ENCODE measurements at places on chromosomes 12 and 14.
A peak's percentile ranks its signal among the peaks of the same experiment; 100 is the strongest.

DNA sequence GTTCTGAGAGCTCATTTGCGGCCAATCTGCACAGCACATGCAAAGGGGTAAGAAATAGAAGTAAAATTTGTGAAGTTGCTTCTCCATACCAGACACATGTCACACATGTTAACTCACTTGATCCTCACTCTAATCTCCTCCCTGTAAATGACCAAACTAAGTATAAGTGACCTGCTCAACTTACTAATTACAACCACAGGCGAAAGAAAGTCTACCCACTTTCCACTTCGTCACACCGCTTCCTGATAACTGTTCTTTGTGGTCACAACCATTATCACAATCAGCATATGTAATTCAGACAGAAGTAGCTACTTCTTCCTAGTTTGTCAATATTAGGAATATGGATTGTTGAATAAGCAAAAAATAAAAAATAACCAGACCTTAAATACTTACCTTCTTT lies 293.7 kb upstream of the CLEC14A start:
- DNase-seq, result no peak

- no peak for DNase-seq
These were observed 60.3 kb downstream of the NUAK1 start for GRCh38 chr12:106078358-106079010.

DNA sequence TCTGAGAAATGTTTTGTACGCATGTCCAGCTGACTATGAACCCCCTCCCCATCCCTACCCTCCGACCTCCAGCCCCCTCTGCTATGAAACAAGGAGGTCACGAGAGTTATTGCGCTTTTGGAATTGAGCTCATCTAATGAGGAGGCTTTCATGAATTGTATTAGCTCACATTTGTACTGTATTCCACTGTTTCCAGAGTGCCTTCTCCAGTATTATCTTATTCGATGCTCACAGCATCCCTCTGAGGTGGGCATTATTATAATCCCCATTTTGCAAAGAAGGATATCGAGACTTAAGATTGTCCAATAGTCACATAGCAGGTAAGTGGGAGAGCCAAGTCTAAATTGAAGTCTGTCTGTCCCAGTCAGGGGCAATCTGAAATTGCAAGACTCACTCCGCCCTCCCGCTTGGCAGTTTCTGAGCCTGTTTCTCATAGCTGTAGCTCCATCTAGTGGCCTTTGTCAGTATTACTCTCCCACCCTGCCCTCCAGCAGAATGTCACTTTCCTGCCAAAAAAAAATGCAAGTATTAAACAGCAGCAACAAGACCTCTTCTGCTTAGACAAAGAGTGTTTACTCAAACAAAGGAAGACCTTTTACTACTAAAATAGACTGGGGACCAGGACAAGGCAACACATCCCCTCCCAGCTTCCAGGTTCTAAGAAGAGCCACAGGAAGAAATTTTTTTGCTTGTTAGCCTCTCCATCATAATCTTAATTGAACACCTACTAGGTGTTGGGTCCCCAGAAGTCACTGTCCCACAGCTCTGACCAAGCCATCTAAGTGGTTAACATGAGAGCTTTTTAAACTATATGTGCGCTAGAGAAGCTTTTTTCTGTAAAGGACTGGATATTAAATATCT lies 48.6 kb upstream of the TMEM233 start:
- peak; percentile 16 for DNase-seq

GRCh38 chr12:85644508-85644907 lies 191.7 kb downstream of the RASSF9 start:
- DNase-seq, result no peak

- DNase-seq, result no peak
These were observed 212.3 kb upstream of the NUDT4 start for GRCh38 chr12:93165384-93165932.

- no peak for DNase-seq
These were observed 98.0 kb downstream of the SAMD4A start for GRCh38 chr14:54664961-54665360.

DNA sequence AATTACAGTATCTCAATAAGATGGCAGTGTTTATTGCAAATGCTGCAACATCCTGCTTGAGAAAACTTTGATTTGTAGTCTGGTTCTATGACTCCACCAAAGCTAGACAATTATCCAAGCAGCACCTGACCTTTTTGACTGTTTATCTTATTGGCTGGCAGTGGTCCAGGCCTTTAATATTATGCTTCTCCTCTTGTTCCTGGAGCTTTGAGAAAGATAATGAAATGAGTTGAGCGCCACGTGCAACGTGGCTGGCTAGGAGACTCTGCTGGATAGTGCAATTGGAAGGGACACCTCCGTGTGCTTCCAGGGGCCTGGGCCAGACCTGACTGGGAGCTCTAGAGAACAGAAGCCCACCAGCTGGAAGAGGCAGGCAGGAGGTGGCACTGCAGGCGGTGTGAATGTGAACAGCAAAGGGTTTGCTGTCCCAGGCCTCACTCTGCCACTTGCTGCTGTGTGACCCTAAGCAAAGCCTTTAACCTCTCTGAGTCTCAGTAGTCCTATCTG lies 349.3 kb downstream of the CACNA1C start:
- no peak for DNase-seq

GRCh38 chr12:26496170-26496569 lies 300.8 kb downstream of the SSPN start:
- DNase-seq, result no peak

- DNase-seq, result no peak
These were observed 56.1 kb downstream of the TMEM117 start for GRCh38 chr12:43891856-43892574.

DNA sequence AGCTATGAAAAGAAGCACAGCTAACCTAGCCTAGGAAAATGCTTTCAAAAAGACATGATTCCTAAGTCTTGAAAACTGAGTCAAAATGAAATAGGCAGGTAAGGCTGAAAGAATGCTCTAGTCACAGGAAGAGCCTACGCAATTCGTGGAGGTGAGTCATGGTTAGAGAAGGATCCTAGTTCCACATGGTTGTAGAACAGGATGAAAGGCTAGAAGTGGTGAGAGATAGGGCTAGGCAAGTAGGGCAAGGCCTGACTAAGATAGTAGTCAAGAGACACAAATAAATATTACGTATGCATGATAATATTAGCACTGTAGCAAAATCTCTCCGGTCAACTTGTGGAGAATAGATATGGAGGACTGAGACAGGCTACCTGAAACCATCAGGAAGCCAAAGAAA lies 47.2 kb downstream of the PLCZ1 start:
- no peak for DNase-seq

- DNase-seq, result no peak
These were observed 60.5 kb downstream of the WASHC4 start for GRCh38 chr12:105168006-105168405.

DNA sequence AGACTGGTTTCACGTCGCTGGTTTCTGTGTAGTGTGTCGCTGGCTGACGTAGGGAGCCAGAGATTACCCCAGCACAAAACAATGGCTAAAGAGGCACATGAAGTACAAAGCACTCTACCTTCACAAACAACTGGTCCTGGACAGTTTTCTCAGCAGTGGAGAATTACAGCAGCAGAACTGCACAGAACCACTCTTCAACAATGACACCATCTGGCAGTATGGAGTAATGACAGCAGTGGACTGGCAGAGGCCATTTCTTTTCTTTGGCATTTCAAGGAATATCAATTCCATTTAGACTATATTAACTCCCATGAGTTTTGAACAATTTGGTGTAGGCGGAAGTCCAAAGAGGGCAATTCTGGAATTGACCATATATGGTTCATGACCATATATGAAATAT lies 1074.1 kb downstream of the AACS start:
- no peak for DNase-seq

DNA sequence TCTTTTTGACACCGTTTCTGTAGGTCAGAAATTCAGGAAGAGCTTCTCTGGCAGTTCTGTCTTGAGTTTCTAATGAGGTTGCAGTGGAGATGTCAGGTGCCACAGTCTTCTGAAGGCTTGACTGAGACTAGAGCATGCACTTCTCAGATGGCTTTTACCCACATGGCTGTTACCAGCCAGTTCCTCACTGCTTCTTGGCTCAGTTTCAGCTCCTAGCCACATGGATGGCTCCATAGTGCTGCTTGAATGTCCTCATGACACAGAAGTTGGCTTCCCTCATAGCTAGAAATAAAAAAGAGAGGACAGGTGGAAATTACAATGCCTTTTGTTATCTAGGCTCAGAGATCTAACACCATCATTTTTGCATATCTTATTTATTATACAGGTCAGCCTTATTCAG lies 38.1 kb upstream of the SLC2A13 start:
- DNase-seq, result no peak

DNA sequence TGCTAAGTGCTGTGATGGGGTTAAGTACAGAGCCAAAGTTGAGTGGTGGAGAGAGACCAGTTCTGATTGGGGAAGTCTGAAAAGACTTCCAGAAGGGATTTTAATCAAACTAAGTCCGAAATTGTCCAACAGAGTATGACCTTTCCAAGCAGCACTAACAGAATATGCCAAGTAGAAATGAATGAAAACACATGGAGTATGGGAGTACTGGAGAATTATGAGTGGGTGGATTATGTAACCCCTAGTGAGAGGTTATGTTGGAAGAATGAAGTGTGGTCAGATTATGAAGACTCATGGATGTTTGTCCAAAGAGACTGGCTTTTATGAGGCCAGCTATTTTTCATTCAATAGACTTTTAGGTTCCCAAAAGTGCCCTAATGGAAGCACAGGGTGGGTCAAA lies 94.0 kb upstream of the PLEKHA5 start:
- DNase-seq, result no peak

- no peak for DNase-seq
These were observed 400 bp downstream of the LRP1 start for GRCh38 chr12:57128519-57129247.

- no peak for DNase-seq
These were observed 20.9 kb upstream of the SCFD1 start for GRCh38 chr14:30600922-30601918.

GRCh38 chr14:95339301-95339865 lies 19.7 kb upstream of the CLMN start:
- DNase-seq, result no peak

- DNase-seq, result no peak
These were observed 6.4 kb upstream of the ACTR10 start for GRCh38 chr14:58193542-58193941.

GRCh38 chr12:119432949-119433348 lies 98.4 kb downstream of the CCDC60 start:
- DNase-seq, result no peak

GRCh38 chr14:78530078-78530477 lies 359.9 kb downstream of the NRXN3 start:
- DNase-seq, result no peak

DNA sequence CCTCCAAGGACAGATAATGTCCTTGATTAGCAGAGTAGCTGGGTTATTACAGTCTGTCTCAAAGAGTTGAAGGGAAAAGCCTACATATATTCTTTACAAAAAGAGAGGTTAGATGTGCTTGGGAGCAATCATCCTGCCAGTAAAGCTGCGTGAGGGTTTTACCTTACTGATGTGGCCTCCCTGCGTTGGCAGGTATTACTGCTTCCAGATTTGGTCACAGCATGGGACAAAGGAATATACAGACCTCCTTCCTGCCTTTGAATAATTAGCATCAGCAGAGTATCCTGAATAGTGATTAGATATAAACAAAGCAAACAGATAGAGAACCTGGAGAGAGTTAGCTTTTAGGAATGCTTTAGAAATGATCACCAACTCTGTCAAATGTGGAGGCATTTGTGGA lies 69.6 kb downstream of the TMTC2 start:
- DNase-seq, result no peak

GRCh38 chr14:81561084-81561775 lies 27.6 kb upstream of the SEL1L start:
- no peak for DNase-seq

- DNase-seq, result no peak
These were observed 4.8 kb downstream of the DGKA start for GRCh38 chr12:55935738-55936151.

- no peak for DNase-seq
These were observed 55.5 kb downstream of the CHGA start for GRCh38 chr14:92978229-92979021.

GRCh38 chr12:65651060-65651459 lies 173.2 kb upstream of the HMGA2 start:
- DNase-seq, result no peak

DNA sequence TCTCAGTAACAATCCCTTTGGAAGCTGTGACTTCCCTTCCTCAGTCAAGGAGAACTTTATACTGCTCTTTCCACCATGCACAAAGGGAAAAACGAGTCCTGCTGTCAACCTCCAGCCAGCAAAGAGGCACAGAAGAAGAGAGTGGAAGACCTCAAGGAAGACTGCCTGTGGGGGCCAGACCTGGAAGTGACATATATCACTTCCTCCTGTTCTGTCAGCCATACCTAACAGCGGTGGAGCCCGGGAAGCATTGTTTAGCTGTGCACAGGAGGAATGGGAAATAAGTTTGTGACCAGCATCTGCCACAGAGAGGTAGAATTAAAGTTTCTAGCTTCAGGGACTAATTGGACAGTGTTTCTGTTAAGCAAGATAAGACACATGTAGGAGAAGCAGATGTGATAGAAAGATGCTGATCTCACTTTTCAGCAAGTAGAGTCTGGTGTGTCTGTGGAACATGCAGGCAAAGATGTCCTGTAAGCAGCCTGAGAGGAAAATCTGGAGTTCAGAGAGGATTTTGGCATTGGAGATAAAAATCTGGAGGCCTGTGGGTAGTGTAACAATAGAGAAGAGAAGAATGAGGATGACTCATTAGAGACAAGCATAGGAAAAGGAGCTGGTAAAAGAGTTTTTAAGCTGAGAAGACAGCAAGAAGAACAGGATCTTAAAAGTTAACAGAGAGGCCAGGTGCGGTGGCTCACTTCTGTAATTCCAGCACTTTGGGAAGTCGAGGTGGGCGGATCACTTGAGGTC lies 141.6 kb upstream of the CPSF6 start:
- no peak for DNase-seq

- no peak for DNase-seq
These were observed 3.4 kb downstream of the PNP start for GRCh38 chr14:20472536-20473169.

- no peak for DNase-seq
These were observed 790.3 kb downstream of the TMTC2 start for GRCh38 chr12:83476695-83477690.

GRCh38 chr14:92254786-92255185 lies 68.2 kb upstream of the SLC24A4 start:
- DNase-seq, result no peak

DNA sequence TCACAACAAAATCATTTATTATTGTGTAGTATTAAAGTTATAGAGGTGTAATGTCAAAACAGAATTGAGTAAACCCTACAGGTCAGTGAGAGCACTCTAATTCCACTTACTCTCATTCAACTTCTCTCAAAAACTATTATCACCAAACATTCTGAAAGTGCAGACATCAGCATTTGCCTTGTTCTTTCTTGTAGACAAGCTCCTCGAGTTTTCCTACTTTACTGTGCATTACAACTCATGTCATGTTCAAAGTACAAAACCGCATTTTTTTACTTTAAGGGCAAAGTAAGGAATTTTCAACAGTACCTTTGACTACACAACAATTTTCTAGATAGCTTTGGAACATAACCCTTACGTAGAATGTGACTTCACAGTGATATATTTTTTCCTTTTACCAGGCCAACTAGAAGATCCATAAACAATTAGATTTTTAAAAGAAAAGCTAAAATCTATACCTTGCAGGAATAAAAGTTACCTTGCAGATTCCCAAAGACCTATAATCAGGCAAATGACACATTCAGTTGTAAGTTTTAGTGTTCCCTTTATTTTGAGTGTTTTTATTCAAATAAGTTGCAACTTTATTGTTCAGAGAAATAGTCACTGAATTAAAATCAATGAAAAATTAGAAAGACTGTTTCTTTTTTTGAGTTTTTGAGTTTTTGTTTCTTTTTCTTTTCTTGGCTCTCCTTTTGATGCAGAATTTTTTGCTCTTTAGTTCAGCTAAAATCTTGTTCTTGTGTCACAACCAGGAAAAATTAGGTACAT lies 12.7 kb upstream of the USP15 start:
- DNase-seq, result no peak

Data from NCI-H526 treated with DMSO at 0.1 percent for 48 hours (cell line).